ENCODE measurements at places on chromosomes 11 and 22. TPM values are rescaled to one million over a fixed set of nuclear protein-coding genes. Genes with fewer than 3 reads are reported as not detected.

- no peak for DNase-seq
Measured at GRCh38 chr22:48961705-48962104, 866.0 kb downstream of the BRD1 start.

DNA sequence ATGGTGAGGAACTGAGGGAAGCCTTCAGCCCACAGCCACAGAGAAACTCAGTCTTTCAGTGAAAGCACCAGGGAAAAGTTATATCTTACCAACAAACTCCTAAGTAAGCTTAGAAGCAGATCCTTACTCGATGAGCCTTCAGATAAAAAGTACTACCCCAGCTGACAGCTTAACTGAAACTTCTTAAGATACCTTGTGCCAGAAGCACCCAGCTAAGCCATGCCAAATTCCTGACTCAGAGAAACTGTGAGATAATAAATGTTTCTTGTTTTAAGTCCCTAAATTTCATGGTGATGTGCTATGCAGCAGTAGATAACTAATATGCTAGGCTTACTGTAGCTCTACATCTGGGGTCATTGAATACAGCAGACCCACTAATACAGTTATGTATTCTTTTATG is 2025.0 kb downstream of the LRRC4C start:
- no peak for DNase-seq

GRCh38 chr11:69220561-69221051 is 64.9 kb downstream of the SMIM38 start:
- DNase-seq: no peak

Gene THY1
- not detected for total RNA-seq

Gene GGT5
- 7.0 TPM for total RNA-seq

GRCh38 chr11:46520971-46521745 is 72.7 kb downstream of the AMBRA1 start:
- DNase-seq: no peak

DNA sequence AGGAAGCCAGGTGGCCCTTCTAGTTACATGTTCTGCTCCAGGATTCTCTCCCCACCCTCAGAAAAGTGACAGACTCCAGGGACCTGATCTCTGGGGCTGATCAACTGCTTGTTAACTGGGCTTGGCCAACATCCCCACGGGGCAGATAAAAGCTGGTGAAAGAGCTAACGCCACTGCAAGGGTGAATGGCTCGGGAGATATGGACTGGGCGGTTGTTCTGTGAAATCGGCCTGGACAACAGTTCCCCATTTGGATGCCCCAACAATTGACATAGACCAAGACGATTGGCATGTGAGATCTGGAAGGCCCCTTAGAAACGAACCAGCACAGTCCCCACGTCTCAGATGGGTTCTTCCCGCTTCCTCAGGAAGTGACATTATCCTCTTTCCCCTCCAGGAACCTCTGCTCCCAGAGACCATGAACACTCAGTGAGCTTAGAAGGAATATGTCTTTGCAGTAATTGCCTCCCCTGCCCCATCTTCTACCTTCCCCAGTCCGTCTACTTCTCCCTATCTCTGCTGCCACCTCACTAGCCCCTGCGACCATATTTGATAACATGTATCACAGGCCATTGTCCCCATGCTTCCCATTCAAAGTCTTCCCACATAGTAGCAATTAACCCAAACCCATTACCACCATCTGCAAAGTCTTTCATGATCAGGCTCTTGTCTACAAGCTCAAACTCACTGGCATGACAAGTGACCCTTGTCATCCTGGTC is 5.6 kb upstream of the PRG2 start:
- DNase-seq: no peak

- DNase-seq: no peak
Measured at GRCh38 chr11:76554767-76555166, 109.9 kb downstream of the EMSY start.

DNA sequence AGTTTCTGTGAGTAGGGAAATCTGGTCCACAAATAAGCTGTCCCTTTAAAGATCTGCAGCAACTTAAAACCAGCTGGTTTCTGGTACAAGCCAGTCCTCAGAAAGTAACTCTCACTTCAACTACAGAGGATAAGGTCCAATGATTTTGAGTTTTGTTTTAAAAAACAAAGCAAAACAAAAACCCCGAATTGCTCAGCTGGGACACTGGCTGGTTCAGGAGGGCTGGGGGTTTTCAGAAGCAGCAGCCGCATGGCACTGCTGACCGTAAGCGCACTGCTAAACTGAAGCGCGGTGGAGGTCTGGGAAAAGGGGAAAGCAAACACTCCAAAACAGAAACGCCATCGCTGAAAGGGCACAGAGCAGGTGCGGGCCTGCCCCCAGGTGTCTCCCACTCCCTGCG is 59.7 kb downstream of the MICAL3 start:
- no peak for DNase-seq

Gene DCHS1
- 47.4 TPM for total RNA-seq

DNA sequence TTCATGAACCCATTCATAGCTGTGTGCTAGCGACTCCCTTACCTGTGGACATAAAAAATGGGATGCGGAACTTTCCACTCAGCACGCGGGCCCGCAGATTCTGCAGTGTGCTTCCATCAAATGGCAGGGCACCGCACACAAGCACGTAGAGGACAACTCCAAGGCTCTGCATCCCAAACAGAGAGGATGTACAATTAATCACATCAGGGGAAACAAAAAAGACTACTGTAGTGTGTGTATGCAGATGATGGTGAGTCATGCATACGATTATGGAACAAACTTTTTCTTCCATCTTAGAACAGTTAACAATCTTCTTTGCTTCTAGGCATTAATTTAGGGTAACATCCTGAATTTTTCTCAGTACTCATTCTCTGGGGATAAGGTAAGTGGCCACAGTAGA is 58.8 kb upstream of the APOA1 start:
- DNase-seq: no peak

GRCh38 chr11:74092425-74092824 is 78.4 kb downstream of the C2CD3 start:
- DNase-seq: no peak

- DNase-seq: no peak
Measured at GRCh38 chr11:65780770-65781151, at the start of gene AP5B1. Gene AP5B1 (minus strand): TSS chr11:65780976. CDS start chr11:65780591, 385 bp downstream.

GRCh38 chr11:122637541-122637940 is 18.0 kb upstream of the UBASH3B start:
- no peak for DNase-seq

GRCh38 chr11:8650401-8650990 is 32.0 kb downstream of the TRIM66 start:
- DNase-seq: no peak

GRCh38 chr11:73154178-73154577 is 12.1 kb upstream of the FCHSD2 start:
- DNase-seq: no peak

Measured in pulmonary artery endothelial cell (primary cell).